NCI-H2081 treated with DMSO at 0.1 percent for 48 hours (cell line): ENCODE measurements at places on chromosomes 6 and 20.
A peak's percentile ranks its signal among the peaks of the same experiment; 100 is the strongest.

DNA sequence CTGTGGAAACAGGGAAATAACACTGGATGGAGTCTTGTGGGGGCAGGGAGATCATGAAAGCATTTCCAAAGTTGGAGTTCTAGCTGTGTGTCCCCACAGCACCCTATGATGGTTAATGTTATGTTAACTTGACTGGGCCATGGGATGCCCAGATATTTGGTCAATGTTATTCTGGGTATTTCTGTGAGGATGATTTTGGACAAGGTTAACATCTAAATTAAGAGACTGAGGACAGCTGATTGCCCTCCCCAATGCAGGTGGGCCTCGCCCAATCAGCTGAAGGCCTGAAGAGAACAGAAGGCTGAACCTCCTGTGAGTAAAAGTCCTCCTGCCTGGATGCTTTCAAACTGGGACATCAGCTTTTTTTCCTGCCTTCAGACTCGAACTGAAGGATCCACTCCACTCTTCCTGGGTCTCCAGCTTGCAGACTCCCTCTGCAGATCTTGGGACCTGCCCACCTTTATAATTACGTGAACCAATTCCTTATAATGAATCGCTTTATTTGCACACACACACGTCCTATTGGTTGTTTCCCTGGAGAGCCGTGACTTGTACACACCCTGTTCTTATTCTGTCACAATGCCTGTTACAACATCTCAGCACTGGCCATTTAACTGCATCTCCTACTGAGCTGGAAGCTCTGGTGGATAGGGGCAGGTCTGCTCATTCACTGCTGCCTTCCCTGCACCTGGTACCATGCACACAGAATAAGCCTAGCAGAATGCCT is 99.5 kb upstream of the IYD start:
- no peak for DNase-seq

GRCh38 chr20:46089167-46089416 is 670 bp downstream of the NCOA5 start:
- no peak for DNase-seq

DNA sequence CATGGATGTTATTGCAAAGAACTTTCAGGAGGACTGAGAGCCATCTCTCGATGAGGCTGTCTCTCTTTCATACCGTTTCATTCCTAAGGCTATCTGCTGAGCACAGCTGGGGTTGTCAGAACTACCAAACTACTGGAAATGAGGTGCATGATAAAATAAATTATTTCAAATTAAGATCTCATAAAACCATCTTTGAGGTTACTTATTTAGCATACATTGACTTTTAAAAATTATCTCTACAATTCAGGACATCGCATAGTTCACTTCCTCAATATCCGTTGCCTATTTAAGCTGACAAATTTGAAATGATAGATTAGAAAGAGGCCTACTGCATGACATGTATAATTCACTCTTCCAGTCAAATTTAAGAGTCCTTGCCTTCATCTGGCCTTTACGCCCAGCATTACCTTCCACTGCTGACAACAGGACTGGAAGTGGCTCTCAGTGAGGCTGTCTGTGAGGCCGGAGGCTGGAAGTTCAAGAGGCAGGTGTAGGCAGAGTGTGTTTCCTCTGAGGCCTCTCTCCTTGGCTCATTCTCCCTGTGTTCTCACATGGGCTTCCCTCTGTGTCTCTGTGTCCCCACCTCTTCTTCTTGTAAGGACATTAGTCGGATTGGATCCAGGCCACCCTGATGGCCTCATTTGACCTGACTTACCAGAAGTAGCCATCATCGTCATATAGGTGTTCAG is 12.8 kb upstream of the DUSP22 start:
- no peak for DNase-seq

DNA sequence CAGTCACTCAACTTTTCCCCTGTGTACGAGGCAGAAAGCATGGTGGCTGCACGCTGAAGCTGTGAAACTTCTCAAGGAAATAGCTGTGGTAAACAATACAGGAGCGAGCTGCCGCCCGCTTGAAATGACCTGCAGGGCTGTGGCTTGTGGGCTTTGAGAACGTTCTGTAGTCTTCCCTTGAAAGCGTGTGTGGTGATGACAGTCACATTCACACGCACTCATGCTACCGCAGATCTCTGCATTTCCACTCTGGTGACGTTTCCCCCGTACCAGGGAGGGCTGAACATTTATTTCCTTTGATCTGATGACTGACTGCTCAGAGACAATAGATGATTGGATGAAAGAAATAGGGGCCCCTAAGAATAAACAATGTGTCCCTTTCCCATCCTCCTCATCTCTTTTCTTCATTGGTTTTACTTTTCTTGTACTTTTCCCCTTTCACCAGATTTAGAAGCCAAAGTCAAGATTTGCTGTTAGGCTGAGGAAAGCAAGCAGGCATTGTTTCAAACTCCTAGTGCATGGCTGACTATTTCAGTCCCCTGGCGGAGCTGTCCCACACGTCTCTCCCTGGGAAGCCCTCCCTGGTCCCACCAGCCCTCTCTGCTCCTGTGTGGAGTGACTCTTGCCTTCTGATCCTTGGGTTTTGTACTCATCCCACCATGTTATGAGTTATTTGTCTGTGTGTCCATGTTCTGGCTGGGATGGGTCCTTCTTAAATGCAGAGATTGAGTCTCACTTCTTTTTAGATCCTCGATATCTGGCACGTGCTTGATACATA is 3.9 kb downstream of the SYTL3 start:
- DNase-seq, result no peak

- DNase-seq, result peak; percentile 68
Measured at GRCh38 chr6:21188505-21189223, 404.9 kb upstream of the SOX4 start.

GRCh38 chr20:57805747-57806146 is 95.9 kb upstream of the PMEPA1 start:
- DNase-seq, result no peak

- no peak for DNase-seq
Measured at GRCh38 chr20:16062661-16063581, 510.3 kb downstream of the KIF16B start.

DNA sequence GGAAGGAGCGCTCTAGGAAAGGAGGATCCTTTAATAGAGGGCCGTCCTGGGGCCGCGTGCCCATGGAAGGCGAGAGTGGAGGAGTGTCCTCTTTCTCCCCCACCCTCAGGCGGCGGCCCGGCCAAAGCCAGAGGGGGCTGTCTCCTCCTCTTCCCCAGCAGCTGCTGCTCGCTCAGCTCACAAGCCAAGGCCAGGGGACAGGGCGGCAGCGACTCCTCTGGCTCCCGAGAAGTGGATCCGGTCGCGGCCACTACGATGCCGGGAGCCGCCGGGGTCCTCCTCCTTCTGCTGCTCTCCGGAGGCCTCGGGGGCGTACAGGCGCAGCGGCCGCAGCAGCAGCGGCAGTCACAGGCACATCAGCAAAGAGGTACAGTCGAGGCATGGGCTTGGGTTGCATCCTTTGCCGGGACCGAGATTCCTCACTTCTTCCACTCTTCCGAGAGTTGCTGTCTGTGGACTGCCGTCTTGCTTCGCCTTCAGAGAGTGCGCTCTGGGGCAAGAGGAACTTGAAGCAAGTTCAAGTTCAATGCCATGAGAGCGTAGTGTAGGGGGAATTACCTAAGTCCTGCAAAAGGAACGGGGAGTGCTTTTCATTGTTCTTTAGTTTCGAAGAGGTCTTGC is at the start of gene LAMA2:
Gene LAMA2 (plus strand): TSS at position 148 of the 621 bp plus-strand sequence. CDS start 108 bp downstream, at position 256.
- no peak for DNase-seq

- DNase-seq, result no peak
Measured at GRCh38 chr6:33950891-33951889, 147.4 kb upstream of the MLN start.
